ENCODE measurements at places on chromosomes 12 and 14.

DNA sequence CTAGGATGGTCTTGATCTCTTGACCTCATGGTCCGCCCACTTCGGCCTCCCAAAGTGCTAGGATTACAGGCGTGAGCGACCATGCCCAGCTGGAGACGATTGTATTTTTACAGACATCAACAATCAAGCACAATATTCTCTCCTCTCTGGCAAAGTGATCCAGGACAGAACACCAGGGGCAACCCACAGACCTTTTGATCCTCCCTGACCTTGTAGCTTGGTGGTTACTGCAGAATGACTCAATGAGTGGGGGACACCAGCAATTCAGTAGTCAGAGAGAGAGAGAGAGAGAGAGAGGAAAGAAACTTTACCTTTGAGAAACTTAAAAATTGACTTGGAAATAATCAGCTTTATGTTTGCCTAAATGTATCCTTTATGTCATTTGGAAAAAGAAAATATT lies 51.2 kb downstream of the DRAM1 start:
- no peak for DNase-seq

DNA sequence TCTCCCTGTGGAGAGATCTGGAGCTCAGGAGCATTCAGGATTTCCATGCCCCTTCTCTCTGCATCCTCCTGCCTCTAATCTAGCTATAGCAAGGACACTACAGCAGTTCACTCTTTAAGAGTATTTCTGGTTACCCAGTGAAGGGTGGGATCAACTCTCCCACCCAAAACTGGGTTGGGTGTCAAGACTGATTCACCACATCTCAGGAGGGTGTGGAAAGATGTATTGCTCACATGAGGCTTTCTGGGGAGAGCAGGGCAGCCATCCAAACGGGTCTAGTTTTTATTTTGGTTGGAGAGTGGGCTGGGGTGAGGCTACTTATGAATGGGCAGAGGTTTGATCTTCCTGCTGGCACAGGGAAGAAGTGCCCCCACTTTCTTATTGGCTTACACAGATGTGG lies 18.6 kb downstream of the C12orf75 start:
- DNase-seq = no peak

- no peak for DNase-seq
These were observed 28.6 kb upstream of the C12orf42 start for GRCh38 chr12:103524238-103524875.

DNA sequence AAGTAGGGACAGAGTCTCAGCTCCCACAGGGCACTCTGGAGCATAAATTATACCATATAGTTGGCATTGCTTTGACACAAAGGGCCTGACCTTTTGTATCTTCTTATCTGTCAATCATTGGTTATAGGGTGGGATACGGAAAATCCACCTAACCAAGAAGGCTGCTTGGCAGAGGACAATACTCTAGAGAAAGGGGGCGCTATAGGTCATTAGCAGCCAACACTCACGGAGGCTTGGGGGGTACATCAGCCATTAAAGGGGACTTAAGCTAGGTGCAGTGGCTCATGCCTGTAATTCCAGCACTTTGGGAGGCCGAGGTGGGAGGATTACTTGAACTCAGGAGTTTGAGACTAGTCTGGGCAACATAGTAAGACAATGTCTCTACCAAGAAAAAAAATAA lies 22.9 kb downstream of the SPTSSA start:
- DNase-seq = no peak

- no peak for DNase-seq
These were observed 15.7 kb upstream of the HMGA2 start for GRCh38 chr12:65808580-65808979.

DNA sequence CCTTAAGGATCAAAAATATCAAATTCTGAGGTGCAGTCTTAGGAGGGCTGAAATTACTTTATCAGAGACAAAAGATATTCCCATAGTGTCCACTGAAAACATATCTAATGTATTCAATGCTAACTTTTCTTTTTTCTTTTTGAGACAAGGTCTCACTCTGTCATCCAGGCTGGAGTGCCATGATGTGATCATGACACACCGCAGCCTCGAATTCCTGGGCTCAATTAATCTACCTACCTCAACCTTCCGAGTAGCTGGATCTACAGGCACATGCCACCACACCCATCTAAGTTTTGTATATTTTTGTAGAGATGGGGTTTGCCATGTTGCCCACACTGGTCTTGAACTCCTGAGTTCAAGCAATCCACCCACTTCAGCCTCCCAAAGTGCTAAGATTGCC lies 68.3 kb downstream of the ZC3H14 start:
- DNase-seq = no peak
